Vagina (tissue), 2 donors: ENCODE measurements at places on chromosomes 3 and 15.

GRCh38 chr3:21543380-21544075 lies 207.5 kb downstream of the ZNF385D start:
- no peaks in the 10 kb centered on the region for H3K27me3 ChIP-seq
- H3K36me3 ChIP-seq, result no peaks in the 10 kb centered on the region
- no peak overlapping the region for H3K4me3 ChIP-seq
- H3K4me1 ChIP-seq, result no peaks in the 10 kb centered on the region

DNA sequence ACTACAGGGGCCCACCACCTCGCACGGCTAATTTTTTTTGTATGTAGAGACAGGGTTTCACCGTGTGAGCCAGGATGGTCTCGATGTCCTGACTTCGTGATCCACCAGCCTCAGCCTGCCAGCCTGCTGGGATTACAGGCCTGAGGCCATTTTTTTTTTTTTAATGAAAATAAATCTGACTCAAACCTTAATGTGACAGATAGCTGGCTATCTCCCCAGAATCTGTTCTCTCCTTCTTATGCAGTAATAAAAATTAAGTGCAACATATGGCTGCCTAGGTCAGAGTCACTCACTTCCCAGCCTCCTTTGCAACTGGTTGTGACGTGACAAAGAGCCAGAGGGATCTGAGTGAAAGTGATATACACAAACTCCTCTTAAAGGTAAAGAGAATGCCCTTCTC lies 53.0 kb downstream of the ZNF148 start:
- H3K27ac ChIP-seq, result no peak overlapping the region
- H3K27me3 ChIP-seq, result no peaks in the 10 kb centered on the region
- no peaks in the 10 kb centered on the region for H3K4me1 ChIP-seq
- H3K4me3 ChIP-seq, result no peak overlapping the region
- no peaks in the 10 kb centered on the region for H3K36me3 ChIP-seq

DNA sequence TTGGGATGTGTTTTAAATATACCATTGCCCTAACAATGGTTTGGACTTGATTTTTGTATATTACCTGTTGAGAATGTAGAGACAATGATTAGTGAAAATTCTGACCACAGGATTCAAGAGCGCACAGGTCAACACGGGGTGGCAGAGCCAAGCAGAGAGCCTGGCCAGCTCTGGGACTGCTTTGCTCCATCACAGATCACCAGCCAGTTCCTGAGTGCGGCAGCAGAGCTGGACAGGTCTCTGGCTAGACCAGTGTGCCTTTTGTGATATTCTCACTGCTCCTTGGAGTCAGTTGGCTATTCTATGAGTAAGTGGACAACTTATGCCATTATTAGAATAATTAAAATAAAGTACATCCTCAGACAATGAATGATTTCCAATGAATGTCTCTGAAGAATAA lies 351.2 kb upstream of the ATP10A start:
- H3K4me1 ChIP-seq, result no peaks in the 10 kb centered on the region
- H3K27ac ChIP-seq, result no peak overlapping the region
- no peak overlapping the region for H3K4me3 ChIP-seq
- H3K27me3 ChIP-seq, result no peaks in the 10 kb centered on the region
- H3K36me3 ChIP-seq, result no peaks in the 10 kb centered on the region
- peak; percentile 5 for DNase-seq

DNA sequence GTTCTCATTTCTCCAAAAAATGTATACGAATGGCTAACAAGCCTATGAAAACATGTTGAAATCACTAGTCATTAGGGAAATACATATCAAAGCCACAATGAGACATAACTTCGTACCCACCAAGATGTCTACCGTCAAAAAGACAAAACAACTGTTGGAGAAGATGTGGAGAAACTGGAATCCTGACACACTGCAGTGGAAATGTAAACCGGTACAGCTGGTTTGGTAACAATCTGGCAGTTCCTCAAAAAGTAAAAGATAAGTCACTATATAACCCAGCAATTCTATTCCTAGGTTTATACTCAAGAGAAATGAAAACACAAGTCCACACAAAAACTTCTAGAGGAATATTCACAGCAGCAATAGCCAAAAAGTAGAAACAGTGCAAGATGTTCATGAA lies 7.0 kb downstream of the SCAPER start:
- no peak for DNase-seq
- H3K4me1 ChIP-seq, result peaks cover 6% of the 10 kb centered on the region
- no peaks in the 10 kb centered on the region for H3K36me3 ChIP-seq
- no peaks in the 10 kb centered on the region for H3K27me3 ChIP-seq
- no peak overlapping the region for H3K27ac ChIP-seq

DNA sequence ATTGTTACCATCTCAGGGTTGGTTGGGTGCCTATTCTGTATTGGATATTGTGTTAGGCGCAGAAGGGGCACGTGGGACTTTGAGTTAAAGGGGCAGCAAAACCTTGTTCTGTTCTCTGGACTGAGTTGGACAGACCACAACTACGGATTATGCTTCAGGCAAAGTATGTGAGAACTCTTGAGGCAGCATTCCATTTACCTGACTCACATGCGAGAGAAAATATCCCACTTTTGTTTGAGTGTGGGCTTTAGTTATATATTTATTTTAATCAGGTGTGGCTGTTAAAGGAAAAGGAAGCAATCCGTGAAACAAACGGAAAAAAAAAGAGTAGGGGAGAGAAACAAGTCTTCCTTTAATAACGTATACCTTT lies 627 bp upstream of the PLS1 start:
- no peaks in the 10 kb centered on the region for H3K36me3 ChIP-seq
- H3K27ac ChIP-seq, result peak overlapping the region; percentile 6
- DNase-seq, result no peak
- no peaks in the 10 kb centered on the region for H3K4me1 ChIP-seq
- no peaks in the 10 kb centered on the region for H3K27me3 ChIP-seq

GRCh38 chr15:80177156-80177555 lies 24.4 kb downstream of the FAH start:
- H3K36me3 ChIP-seq, result peaks cover 36% of the 10 kb centered on the region
- H3K4me1 ChIP-seq, result peaks cover 32% of the 10 kb centered on the region
- no peak overlapping the region for H3K27ac ChIP-seq
- no peak overlapping the region for H3K4me3 ChIP-seq
- H3K27me3 ChIP-seq, result no peaks in the 10 kb centered on the region
- no peak for DNase-seq

GRCh38 chr3:146178006-146178689 lies 17.2 kb upstream of the PLOD2 start:
- H3K4me1 ChIP-seq, result no peaks in the 10 kb centered on the region
- H3K36me3 ChIP-seq, result no peaks in the 10 kb centered on the region
- no peak for DNase-seq

DNA sequence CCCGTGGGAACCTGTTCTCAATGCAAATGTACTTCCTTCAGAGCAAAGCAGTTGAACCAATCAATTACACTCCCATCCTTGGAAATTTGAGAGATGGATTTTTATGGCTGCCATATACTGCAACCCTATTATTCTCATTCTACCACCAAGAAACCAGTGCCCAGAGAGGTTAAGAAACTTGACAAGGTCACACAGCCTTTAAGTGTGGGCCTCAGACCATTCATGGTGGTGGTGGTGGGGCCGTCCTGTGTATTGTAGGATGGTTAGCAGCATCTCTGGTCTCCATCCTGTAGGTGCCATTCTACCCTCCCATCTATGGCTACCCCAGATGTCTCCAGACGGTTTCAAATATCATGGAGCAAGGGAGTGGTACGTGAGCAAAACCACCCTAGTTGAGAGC lies 23.4 kb upstream of the RBSN start:
- no peak for DNase-seq
- no peak overlapping the region for H3K4me3 ChIP-seq
- no peaks in the 10 kb centered on the region for H3K36me3 ChIP-seq
- H3K27me3 ChIP-seq, result no peaks in the 10 kb centered on the region

GRCh38 chr15:88535100-88535499 lies 11.4 kb downstream of the DET1 start:
- no peaks in the 10 kb centered on the region for H3K27me3 ChIP-seq
- H3K4me1 ChIP-seq, result no peaks in the 10 kb centered on the region
- H3K27ac ChIP-seq, result no peak overlapping the region
- no peak for DNase-seq
- peaks cover 15% of the 10 kb centered on the region for H3K36me3 ChIP-seq

DNA sequence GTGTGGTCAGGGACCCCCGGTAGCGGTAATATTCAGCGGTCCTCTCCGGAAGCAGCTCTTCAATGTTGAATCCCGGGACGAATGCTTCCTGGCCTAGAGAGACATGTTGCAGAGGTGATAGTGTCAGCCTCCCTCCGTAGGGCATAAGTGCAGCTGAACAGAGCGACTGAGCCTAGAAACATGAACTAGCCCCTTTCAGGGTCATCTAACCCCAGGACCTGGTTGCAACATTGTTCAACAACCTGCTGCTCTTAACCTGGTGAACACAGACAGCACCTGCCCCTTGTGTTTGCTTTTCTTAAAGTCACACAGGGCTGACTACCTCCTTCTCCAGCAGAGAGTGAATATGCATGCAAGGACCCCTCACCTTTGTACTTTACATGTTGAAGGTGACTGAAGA lies 41.3 kb downstream of the CA12 start:
- H3K4me3 ChIP-seq, result no peak overlapping the region
- H3K27ac ChIP-seq, result no peak overlapping the region
- peaks cover 7% of the 10 kb centered on the region for H3K4me1 ChIP-seq

GRCh38 chr3:33962396-33962795 lies 164.0 kb downstream of the PDCD6IP start:
- H3K4me3 ChIP-seq, result no peak overlapping the region
- H3K27me3 ChIP-seq, result no peaks in the 10 kb centered on the region
- H3K27ac ChIP-seq, result no peak overlapping the region

GRCh38 chr3:128742821-128743594 lies 17.0 kb downstream of the RAB7A start:
- peaks cover 6% of the 10 kb centered on the region for H3K4me1 ChIP-seq
- H3K27ac ChIP-seq, result no peak overlapping the region
- H3K27me3 ChIP-seq, result no peaks in the 10 kb centered on the region

DNA sequence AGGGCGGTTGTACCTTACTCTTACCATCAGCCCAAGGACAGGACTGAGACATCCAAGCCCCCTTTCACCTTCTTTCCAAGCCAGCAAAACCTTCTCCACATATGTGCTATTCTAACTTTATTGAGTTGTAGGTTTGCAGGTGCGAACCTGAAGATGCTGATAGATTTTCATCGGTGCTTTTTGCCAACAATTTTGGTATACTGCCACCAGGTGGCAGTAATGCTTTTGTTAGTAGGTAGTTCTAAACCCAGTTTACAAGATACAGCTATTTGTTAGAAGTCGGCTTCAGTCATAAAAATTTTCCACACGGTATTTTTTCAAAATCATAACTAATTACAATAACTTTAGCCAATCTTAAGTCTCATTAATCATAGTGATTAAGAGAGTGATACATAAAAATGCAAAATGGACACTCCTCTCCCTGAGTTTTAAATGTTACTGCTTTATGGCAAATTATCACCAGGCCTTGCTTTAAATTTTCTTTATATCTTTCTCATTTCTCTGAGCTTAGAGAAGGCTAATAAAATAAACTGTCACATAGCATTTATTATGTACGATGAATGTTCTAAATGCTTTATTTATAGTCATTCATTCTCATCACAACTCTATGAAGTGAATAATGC lies 636 bp downstream of the TBC1D21 start:
- H3K27me3 ChIP-seq, result no peaks in the 10 kb centered on the region
- no peaks in the 10 kb centered on the region for H3K4me1 ChIP-seq
- H3K27ac ChIP-seq, result no peak overlapping the region
- no peak overlapping the region for H3K4me3 ChIP-seq
- no peak for DNase-seq

DNA sequence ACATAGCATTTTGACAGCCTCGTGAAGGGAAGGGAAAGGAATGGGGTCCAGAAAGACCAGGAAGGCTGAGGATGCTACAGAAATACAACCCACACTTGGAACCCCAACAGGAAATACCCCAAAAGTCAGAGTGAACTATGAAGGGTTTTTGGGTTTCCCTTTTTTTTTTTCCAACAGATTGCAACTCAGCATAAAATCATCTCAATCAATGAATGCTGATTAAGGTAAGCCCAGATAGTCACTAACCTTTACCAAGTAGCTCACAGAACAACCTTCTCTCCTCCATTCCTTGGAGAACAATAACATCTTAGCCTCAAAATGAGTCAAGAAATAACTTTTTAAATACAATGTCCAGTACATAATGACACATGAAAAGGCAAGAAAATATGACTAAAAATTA lies 93.7 kb upstream of the OCA2 start:
- H3K27ac ChIP-seq, result no peak overlapping the region
- no peaks in the 10 kb centered on the region for H3K27me3 ChIP-seq
- H3K4me3 ChIP-seq, result no peak overlapping the region
- H3K4me1 ChIP-seq, result no peaks in the 10 kb centered on the region
- DNase-seq, result no peak
- peaks cover 42% of the 10 kb centered on the region for H3K36me3 ChIP-seq

- H3K36me3 ChIP-seq, result no peaks in the 10 kb centered on the region
- H3K4me1 ChIP-seq, result no peaks in the 10 kb centered on the region
These were observed 680.8 kb downstream of the SI start for GRCh38 chr3:164397462-164397861.

DNA sequence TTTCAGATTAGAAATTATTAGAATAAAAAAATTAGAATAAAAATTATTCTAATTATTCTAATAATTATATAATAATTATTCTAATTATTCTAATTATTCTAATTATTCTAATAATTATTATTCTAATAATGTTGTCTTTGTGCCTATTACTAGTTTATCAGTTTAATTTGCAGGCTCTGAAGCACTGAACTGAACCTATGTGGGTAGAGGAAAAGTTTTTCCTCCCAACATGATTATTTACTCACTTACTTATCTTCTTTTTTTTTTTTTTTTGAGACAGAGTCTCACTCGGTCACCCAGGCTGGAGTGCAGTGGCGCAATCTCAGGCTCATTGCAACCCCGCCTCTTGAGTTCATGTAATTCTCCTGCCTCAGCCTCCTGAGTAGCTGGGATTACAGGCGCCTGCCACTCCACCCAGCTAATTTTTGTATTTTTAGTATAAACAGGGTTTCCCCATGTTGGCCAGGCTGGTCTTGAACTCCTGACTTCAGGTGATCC lies 39.7 kb upstream of the C15orf39 start:
- no peak for DNase-seq
- H3K27me3 ChIP-seq, result no peaks in the 10 kb centered on the region
- H3K4me1 ChIP-seq, result no peaks in the 10 kb centered on the region
- no peaks in the 10 kb centered on the region for H3K36me3 ChIP-seq

DNA sequence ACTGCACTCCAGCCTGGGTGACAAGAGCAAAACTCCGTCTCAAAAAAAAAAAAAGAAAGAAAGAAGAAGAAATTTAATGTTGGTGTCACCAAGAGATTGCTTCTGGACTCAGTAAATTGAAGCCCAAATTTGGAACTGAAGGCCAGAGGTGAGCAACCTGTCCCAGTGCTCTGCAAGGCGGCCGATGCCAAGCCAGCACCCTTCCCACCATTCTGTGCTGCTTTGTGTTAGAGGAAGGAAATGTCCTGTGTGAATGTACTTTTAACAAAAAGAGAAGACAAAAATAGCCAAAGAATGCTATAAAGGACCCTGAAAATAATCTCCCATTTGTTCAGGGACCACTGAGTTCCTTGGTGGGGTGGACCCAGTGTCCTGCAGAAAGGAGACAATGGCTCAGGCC lies 44.6 kb downstream of the CDC25A start:
- no peak for DNase-seq
- H3K4me3 ChIP-seq, result no peak overlapping the region
- no peaks in the 10 kb centered on the region for H3K27me3 ChIP-seq
- no peaks in the 10 kb centered on the region for H3K36me3 ChIP-seq
